Stimulated activated CD8-positive, alpha-beta memory T cell treated with anti-CD3 and anti-CD28 coated beads, Interleukin-2, amount 100 ng/mL, for 48 hours (primary cell): ENCODE measurements at places on chromosomes 7 and 10.

GRCh38 chr7:95482424-95482823 is 3.3 kb upstream of the ASB4 start:
- DNase-seq: no peak

DNA sequence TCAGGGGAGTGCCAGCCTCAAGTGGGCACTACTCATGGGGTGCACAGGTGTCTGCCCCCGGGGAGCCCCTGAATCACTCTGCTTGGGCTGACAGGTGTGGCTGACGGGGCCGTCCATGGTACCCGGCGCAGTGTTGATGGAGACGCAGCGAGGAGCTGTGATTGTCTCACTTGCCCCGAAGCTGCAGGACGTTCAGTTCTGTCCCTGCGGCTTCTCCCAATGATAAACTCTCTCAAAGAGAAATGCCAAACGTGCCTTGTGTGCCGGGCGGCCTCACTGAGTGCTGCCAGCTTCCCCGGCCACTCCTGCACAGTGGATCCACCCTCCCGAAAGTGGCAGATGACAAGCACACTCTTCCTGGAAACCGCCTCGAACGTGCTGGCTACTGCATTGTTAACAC is 203.2 kb downstream of the DNAJB6 start:
- DNase-seq: no peak

GRCh38 chr10:11462071-11462470 is 149.4 kb downstream of the USP6NL start:
- DNase-seq: no peak

- DNase-seq: no peak
Observed at GRCh38 chr10:116097239-116097784, 175.7 kb downstream of the GFRA1 start.

DNA sequence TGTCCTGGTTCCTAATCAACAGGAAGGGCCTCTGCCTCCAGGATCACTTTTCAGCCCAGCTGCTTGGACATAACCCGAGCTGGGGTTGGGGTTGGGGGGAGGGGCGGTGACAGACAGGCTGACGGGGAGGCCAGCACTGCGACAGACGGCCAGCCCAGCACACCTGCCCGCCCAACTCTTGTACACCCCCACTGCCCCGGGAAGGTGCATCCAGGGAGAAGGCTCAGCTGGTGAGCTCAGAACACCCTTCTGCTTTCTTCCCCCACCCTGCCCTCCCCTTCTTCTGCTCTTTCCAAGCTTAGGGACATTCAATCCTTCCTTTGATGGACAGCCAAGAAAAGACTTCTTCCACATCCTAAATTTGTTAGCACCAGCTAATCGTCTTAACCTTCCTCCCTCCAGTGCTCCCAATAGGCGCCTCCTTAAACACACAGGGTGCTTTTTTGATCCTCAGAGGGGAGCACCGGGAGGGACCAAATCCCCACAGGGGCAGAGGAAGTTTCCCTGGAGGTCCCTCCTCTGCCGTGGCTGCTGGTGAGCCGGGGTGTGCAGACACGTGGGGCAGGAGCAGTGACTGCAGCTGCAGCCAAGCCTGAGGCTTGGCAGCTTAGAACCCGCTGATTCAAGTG is 44.7 kb downstream of the COL13A1 start:
- DNase-seq: no peak

DNA sequence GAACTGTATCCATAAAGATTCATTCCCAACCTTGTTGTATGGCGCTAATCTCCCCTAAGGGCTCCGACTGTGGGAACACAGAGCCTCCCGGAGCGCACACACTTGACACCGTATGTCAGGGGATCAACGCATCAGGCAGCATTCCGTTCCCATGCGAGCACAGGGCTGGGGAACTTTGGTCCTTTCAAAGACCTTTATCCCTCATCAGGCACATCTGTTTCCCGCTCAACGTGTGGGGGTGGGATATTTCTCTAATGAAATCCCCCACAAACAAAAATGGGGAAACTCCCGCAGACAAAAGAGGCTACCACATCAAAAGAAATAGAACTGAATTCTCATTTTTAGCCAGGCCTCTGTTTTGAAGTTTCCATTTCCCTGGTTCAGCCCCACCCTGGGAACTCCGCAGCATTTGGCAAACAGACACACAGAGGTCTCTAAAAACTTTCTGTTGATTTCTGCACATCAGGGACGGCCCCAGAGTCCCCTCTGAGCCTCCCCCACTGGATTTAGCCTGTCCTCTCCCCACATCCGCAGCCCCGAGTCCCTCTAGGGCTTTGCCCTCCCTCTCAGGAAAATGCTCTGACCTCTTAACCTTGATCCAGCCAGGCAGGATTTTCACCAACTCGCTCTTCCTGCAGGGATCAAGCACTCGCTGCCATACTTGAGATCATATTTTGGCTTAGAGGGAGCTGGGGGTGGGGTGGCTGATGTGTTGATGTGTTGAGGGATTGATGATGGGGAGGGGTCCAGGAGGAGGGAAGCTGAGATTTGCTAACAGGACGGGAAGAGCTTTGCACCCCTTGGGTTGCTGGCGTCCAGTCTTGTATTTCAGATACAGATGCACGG is 6.6 kb downstream of the CPA5 start:
- DNase-seq: no peak
